ENCODE measurements at places on chromosomes 1 and 21.
A peak's percentile ranks its signal among the peaks of the same experiment; 100 is the strongest.

GRCh38 chr1:112502826-112503225, 5.9 kb upstream of the WNT2B start:
- no peak for DNase-seq

GRCh38 chr1:229732061-229732460, 106.0 kb downstream of the URB2 start:
- no peak for DNase-seq

- no peak for DNase-seq
Measured at GRCh38 chr1:3560981-3561380, 50.3 kb downstream of the MEGF6 start.

DNA sequence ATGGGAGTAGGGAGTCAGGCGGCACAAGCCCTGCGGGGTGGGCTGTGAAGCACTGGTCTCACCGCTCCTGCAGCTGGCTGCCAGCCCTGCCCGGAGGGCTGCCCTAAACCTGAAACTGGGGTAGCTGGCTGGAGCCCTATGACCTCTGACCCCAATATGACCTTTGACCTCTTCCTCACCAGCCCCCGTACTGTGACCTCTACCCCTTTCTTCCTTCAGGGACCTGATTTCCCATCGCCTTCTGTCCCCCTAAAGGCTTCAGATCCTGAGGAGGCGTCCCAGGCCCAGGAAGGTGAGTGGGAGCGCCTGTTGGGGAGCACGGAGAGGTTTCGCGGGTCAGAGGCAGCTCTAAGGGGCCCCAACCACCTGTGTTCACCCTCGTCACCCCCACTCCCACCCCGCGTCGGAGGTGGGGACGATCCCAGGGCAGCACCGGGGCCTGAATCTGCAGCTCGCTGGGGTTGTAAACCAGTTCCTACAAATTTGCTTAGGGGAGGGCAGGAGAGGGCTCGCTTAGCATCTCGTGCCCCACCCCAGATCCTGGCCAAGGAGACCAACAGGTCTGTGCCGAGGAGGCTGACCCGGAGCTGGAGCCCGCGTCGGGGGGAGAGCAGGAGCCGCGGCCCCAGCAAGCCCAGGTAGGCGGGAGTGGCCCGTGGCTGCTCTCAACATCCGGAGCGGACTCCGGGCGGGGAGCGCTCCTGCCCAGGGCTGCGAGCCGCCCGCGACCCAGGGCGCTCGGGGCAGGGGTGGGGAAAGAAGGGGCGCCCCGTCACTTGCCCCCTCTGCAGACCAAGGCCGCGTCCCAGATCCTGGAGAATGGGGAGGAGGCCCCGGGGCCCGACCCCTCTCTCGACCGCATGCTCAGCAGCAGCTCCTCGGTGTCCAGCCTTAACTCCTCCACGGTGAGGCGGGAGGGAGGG, 7.3 kb downstream of the SYTL1 start:
- DNase-seq: no peak

GRCh38 chr1:164771619-164772361, 212.8 kb downstream of the PBX1 start:
- DNase-seq: no peak

- DNase-seq: no peak
Measured at GRCh38 chr21:28337315-28337714, 655.4 kb downstream of the LTN1 start.

DNA sequence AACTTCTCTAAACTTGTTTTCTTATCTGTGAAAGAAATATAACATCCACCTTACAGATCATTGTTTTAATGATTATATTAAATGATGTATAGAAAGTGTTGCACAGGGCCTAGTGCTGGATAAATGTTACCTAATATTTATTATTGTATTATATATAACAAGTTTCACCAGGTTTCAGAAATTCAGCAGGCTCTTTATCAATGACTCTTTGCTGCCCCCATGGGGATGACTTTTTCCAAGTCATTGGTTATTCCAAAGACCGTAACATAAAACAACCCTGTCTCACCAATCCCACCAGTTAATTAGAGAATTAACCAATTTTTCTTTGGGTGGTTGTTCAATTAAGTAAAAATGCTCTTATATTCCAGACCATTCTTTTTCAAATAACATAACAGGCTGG, 7.3 kb upstream of the DEDD start:
- no peak for DNase-seq

DNA sequence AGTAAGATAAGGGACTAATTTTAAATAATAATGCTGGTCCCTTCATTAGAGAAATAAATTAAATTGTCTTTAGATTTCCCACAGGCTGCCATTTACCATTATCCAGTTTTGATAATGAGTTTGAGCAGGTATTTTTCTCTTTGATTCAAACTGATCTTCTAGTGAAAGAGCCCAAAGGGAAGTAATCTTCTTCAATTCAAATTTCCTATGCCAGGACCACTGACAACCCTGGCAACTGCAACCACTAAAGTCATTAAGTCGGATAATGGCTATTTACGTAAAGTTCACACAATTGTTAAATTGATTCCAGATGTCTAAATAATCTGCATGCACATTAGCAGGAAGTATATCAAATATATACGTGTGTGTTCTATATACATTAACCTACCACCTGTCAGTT, 399.3 kb downstream of the PTPRC start:
- DNase-seq: no peak

- no peak for DNase-seq
Measured at GRCh38 chr1:192376374-192376773, 59.6 kb downstream of the RGS21 start.

DNA sequence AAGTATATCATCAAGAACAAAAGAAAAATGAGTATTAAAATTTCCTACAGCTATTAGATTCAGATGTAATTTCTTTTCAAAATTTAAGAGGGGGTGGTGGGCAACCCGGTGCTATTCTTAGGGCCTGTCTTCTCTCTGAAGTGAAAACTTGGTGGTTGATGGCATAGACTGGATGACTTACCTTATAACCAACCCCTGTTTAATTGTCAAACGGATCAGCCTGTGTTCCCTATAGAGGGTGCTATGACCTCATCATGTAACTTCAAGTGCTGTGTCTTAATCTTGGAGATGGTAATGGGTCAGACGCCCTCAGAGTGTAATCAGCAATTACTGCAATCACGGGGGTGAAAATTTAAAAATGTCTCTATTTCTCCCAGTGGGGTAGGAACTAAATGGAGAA, 176.2 kb downstream of the PCP4 start:
- DNase-seq: no peak

DNA sequence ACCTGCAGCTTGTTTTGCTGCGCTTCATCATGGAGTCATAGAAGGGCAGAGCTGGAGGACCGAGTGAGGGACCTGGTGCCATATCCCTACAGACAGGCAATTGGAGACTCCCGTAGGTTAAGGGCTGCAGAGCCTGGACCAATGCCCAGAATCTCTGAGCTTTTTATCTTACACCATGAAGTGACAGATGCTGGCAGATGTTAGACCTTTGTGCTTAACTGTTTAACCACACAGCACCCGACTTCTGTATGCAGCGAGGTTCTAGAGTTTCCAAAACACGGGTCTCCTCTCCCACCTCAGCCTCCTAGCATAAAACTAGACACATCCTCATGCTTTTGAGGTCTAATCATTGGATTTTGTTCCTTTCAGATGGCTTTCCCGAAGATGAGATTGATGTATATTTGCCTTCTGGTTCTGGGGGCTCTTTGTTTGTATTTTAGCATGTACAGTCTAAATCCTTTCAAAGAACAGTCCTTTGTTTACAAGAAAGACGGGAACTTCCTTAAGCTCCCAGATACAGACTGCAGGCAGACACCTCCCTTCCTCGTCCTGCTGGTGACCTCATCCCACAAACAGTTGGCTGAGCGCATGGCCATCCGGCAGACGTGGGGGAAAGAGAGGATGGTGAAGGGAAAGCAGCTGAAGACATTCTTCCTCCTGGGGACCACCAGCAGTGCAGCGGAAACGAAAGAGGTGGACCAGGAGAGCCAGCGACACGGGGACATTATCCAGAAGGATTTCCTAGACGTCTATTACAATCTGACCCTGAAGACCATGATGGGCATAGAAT, 47.6 kb downstream of the B3GALT5 start:
- DNase-seq: no peak

- peak; percentile 15 for DNase-seq
Measured at GRCh38 chr21:33541105-33541711, 709 bp downstream of the GART start.

GRCh38 chr1:11328444-11328843, 55.4 kb downstream of the UBIAD1 start:
- no peak for DNase-seq

- no peak for DNase-seq
Measured at GRCh38 chr1:169527001-169527400, 41.3 kb upstream of the SLC19A2 start.

DNA sequence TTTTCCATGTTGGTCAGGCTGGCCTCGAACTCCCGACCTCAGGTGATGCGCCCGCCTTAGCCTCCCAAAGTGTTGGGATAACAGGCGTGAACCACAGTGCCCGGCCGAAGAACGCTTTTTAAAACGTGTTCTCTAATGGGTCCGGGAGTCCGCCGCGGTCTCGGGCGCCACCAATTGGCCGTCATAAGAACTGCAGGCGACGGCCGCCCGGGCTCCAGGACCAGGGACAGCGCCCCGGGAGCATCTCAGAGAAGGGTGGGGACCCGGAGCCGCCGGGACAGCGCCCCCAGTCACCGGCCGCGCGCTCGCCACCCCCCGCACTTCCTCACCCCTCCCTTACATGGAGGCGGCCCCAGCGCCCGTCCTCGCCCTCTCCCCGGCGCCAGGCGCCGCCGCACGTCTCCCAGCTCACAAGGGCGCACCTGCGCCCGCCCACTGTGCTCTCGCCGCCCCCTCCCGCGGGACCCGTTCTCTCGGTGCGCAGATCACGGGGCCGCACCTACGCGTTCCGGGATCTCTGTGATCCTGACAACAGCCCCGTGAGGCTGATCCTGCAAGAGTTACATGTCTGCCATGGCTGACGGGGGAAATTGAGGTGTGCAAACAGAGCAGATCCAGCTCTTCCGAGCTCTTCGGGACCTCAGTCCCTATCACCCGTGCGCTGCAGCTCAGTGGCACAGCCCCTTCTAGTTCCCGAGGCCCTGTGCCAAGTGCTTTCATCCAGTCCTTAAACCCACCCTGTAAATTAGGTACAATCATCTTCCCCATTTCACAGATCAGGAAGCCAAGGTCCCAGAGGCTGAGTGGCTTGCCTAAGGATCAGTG, 9.8 kb downstream of the RAP1GAP start:
- DNase-seq: peak; percentile 60

DNA sequence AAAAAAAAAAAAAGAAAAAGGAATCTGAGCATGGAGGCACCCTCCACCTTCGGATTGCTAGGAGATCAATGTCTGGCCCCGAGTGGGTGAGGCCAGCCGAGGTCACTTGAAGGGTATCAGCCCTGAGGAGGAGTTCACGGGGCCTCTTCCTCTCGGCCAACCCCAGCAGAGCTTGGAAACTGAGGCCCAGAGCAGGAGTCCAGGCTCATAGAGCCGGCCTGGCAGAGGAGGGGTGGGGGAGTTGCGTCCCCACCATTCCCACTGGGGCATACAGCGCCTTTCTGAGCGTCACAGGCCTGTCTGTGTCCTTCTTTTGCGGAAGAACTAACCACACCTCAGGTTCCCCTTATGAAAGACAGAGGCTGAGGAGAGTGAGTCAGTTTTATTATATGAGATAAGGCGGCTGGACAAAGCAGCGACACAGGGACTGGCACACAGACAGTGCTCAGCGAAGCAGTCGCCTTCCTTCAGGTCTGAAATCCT, 17.1 kb upstream of the EPHA2 start:
- DNase-seq: no peak

DNA sequence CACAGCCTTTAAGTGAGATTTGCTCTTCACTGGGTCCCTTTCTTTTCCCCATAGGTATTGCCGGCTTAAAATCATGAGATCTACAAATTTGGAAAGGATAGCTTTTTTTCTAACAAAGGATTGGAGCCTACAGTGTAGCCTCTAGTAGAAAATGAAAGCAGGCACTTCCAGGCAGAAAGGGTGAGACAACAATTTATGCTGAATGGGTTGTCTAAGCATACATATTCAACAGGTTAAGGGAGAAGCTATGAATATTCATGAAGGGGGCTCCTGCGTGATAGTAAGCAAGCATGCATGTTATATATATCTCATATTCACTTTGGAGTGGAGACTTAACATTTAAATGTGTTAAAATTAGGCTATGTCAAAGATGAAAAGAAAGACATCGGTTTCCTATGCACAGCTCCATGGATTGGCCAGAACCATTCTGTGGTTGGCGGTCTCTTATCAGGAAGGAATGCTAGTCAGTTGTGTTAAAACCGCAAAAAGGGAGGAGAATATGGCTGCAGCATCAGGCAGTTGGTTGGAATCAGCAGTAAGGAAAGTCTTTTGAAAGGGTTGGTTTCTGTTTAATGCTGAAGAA, 66.0 kb downstream of the VCAM1 start:
- no peak for DNase-seq

- DNase-seq: no peak
Measured at GRCh38 chr1:29858646-29859045, 622.3 kb downstream of the PTPRU start.

DNA sequence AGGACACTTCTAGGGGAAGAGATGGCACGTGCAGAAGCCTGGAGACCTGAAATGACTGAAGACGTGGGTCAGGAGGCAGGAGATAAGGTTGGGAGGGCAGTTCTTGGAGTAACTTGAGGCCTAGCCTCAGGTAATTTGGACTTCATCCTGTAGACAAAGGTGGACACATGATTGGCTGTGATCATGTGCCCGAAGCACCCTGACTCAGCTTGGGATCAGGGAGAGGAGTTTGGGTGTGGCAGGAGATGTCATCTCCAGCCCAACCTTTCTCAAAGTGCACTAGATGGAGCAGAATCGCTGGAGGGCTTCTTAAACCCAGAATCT, 1.5 kb downstream of the SLC66A1 start:
- DNase-seq: no peak

GRCh38 chr1:33195556-33195955, 13.7 kb upstream of the TRIM62 start:
- no peak for DNase-seq

DNA sequence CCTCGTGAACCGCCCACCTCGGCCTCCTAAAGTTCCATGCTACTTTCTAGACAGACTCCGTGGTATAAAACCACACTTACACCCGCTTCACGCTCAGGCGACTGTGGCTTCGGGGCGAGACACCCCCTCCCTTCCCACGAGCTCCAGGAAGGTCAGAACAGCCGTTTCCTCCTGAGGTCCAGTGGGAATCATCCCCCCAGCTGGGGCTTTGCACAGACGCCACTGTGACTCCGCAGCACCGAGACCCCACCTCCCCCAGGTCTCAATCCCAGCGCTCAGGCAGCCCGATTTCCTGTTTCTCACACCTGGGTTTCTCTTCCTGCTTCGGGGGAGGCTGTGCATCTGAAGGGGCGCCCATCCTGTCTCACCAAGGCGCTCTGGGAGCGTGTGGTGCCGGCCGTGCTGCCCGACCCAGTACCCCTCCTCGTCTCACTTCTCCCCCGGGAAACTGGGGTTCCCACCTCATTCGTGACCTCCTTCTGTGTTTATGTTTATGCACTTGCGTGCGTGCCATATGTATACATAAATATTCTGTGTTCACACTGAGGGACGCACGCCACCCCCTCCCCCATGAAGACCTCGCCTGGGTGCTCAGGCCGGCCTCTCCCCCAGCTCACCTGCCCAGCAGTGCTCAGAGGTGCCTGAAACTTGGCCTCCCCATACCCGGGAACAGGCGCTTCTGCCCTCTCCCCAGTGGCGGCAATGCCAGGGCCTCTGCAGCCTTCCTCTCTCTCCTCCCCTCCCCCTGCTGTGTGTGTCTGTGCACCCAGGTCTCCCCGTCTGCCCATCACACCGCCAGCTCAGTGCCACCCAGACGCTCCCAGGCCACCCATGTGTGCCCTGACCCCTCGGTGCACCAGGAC, 14.6 kb downstream of the SLC35E2B start:
- no peak for DNase-seq
